ENCODE measurements at places on chromosomes 2 and 18.
A peak's percentile ranks its signal among the peaks of the same experiment; 100 is the strongest.

- no peak for DNase-seq
These were observed 67.1 kb upstream of the PXDN start for GRCh38 chr2:1811258-1811970.

DNA sequence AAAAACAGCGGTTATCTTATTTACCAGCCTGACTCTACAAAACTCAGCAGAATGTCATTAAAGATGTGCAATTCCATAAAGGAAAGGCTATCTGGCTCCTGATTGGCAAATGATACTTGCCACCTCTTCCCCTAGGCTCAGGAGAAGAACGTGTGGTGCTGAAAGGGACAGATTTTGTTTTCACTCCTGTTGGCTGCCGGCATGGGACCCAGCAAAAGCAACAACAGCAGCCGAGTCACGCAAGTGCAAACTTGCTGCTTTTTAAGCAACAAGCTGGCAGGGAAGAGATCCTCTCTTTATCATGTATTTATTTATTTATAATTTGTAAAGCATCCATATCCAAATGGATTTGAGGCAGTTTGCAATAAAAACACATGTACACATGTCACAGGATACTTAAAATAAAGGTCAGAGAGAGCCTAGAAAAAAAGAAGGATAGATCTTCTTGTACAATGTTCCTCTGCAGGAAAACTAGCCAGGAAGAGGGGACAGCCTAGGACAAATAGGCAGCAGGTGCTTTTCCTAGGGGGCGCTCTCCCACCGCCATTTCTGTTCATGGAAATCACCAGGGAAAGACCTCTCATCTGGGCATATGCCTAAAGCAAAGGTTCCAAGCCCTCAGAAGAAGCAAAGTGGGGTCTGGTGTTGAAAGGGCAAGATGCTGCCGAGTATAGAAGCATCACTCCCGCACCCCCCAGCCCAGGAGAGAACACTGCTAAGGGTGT is 799.3 kb downstream of the BCL11A start:
- no peak for DNase-seq

GRCh38 chr2:171279983-171280790 is 119.5 kb upstream of the TLK1 start:
- no peak for DNase-seq

GRCh38 chr2:128615571-128615970 is 296.9 kb upstream of the HS6ST1 start:
- DNase-seq, result no peak

DNA sequence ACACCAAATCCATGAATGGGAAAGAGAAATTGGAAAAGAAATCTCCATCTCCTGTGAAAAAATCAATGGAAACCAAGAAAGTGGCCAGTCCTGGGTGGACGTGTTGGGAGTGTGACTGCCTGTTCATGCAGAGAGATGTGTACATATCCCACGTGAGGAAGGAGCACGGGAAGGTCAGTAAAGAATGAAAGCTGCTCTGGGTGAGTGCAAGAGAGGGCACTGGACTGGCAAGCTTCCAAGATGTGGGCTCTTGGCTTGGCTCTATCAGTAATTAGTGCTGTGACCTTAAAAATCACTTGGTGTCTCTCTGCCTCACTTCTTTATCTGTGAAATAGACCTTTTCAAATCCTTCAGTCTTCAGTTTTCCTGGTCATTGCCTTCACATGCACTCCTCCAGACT is 89.0 kb downstream of the ZNF532 start:
- DNase-seq, result no peak

DNA sequence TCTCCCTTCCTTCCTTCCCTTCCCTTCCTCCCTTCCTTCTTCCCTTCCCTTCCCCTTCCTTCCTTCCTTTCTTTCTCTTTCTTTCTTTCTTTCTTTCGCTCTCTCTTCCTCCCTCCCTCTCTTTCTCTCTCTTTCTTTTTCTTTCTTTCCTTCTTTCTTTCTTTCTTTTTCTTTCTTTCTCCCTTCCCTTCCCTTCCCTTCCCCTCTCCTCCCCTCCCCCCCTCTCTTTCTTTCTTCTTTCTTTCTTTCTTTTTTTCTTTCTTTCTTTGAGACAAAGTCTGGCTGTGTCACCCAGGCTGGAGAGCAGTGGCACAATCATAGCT is 34.8 kb downstream of the GATA6 start:
- DNase-seq, result no peak

- peak; percentile 60 for DNase-seq
These were observed 2.0 kb downstream of the EDAR start for GRCh38 chr2:108986916-108987510.

DNA sequence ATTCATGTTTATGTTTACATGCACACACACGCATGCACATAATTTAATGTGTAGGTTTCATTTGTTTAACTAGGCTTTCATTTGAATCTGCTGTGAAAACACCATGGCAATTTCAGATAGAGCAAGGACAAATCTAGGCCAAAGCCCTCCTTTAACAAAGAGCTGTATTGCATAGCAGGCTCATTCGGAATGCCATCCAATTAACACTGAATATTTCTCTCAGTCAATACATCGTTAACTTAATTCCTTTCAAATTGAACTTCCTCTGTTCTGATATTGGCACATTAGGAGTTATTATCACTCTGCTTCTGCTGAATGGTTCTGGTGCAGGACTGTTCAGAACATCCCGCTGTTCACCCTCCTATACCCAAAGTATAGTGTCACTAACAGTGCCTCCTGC is 435.1 kb upstream of the CDH20 start:
- DNase-seq, result no peak

DNA sequence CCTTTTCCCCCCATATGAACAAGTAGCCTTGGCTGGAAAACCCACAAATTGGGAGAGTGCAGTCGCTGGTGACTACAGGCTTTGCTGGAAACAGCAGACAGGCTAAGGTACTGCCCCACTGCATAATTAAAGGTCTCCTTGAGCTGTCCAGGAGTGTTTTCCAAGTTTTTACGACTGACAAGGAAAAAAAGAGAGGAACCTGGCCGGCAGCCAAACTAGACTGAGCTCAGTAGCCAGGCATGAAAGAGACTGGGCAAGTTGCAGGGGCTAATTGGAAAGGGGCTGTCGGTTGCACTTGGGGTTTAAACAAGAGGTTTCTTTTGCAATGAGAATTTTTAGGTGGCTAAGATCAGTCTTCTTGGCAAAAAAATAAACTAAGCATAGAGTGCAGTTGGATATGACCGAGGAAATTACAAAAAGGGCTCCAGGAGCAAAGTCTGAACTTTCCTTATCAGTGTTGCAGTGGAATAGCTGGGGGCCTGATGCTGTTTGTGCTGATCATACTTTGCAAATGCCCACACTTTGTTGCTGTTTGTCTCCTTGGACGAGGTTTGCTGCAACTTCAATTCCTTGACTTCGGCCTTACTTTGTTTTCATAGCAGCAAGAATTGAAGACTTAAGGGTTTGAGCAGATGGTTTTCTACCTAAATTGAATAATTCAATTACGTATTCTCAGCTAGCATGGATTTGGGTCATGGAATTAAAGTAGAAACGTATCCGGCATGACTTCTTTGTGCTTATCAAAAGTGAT is 2.1 kb downstream of the GULP1 start:
- DNase-seq, result no peak

DNA sequence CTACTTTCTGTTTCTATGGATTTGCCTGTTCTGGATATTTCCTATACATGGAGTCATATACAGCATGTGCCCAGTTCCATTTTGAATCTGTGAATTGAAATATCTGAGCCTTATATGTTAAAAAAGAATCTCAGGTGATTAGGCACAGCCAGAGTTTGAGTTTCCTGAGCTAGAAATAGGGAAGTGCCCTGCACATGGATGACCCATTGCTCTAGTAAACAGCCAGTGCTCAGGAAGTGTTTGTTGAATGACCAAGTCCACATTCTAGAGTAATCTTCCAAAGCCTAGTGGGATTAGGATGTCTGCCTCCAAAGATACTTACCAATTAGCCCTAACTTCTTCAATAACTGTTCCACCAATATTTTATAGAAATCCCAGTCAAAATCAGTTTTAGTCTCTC is 165.8 kb downstream of the SETBP1 start:
- DNase-seq, result no peak

GRCh38 chr18:23071285-23071684 is 64.0 kb upstream of the CABLES1 start:
- peak; percentile 90 for DNase-seq

DNA sequence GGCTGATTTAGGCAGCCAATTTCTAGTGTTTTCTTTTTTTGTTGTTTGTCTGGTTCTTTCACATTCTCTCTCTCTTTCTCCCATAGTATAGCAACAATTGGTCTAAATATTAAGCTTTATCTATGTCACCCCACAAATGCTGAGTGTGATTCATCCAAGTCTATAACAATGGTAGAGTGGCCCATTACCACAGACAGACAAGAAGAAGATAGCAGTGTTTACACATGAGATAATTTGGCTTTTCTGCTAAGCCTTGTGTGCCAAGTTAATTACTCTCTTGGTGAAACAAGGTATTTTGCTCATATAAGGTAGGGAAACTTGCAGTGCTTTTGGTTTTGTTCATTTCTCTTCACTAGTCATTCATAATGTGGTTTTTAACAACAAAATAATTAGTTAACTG is 166.5 kb downstream of the SLC8A1 start:
- no peak for DNase-seq

DNA sequence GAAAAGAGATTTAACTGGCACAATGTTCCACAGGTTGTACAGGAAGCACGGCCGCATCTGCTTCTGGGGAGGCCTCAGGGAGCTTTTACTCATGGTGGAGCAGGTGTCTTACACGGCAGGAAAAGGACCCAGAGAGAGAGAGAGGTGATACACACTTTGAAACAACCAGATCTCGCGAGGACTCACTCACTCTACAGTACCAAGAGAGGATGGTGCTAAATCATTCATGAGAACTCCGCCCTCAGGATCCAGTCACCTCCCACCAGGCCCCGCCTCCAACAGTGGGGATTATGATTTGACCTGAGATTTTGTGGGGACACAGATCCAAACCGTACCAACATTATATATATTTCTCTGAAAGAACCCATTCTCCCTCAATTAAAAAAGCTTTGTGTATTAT is 79.7 kb upstream of the DOCK10 start:
- DNase-seq, result no peak

- no peak for DNase-seq
These were observed 56.5 kb downstream of the MGAT5 start for GRCh38 chr2:134310107-134311079.

DNA sequence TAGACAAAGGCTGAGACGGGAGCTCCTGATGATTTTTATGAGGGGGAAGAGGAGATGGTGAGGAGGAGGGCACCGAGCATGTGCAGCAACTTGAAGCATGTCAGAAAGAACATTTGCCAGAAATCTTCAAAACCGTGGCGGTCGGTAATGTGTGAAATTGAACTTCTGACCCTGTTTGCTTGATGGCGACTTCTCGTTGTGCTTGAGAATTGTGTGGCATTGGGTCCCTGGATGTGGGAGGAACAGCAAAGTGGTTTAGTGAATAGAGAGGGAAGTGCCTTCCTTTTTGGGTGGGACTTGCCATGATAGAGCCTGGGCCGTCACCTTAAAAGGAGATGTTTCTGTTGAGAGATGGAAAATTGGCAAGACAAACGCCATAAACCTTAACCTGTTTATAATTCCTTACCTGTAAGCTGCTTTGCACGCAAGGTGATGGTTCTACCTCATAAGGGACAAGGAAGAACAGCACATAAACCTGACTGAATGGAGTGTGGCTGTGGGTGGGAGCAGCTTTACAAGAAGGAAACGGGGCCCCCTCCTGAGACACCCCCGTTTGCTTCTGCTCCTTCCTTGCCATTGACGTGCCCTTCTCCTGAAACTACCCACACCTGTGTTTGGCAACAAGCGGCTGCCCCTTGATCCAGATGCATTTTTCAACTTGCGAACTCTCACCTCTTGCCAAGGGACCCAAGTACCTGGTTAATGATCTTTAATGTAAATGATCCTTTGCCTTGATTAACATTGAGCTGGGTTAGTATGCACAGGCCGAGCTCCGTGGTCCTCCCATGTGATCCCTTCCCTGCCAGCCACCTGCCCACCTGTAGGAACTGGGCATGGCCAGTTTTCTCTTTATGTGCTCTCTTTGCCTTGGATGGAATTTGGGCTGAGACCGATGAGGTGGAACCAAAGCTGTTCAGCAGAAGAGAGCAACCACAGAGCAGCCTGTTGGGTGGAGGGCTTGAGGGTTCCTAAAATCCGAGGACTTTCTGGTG is 153.2 kb downstream of the NEDD4L start:
- no peak for DNase-seq

GRCh38 chr2:16566701-16567100 is 98.9 kb downstream of the CYRIA start:
- DNase-seq, result no peak

GRCh38 chr2:108460345-108461037 is 11.5 kb downstream of the GCC2 start:
- no peak for DNase-seq
